ENCODE measurements at places on chromosomes 5 and 9.
A peak's percentile ranks its signal among the peaks of the same experiment; 100 is the strongest.

DNA sequence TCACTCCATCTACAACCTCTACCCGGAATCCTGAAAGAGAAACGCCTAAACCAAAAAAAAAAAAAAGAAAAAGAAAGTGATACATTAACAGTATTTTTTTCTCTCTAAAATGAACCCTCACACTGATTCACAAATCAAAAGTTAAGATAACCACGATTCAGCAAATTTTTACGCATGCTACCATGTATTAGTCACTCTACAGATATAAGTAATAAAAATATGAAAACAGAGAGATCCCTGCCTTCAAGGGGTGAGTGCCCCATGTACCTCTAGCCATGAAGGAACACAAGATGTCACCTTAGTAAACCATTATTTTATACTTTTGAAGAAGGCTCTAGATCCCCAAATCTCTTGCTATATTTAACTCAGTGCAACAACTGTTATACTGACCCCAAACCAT is 33.4 kb downstream of the CEMIP2 start:
- no peak for DNase-seq

DNA sequence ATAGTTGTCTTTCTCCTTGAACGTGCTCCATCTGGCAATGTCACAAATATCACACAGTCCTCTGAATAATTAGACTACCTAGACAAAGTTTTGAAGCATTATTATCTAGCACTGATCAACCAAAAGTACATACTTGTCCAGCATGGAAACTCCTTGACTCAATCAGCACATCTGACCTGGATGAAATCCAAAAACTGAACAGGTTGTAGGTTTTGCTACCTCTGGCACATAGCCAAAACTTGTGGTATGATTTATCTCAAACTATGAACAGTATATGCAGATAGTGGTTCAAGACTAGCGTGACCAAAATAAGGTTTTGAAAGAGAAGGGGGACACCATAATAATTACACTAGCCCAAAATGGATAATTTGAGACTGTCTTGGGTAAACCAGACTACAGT is 158.1 kb downstream of the ARRDC3 start:
- DNase-seq = no peak

DNA sequence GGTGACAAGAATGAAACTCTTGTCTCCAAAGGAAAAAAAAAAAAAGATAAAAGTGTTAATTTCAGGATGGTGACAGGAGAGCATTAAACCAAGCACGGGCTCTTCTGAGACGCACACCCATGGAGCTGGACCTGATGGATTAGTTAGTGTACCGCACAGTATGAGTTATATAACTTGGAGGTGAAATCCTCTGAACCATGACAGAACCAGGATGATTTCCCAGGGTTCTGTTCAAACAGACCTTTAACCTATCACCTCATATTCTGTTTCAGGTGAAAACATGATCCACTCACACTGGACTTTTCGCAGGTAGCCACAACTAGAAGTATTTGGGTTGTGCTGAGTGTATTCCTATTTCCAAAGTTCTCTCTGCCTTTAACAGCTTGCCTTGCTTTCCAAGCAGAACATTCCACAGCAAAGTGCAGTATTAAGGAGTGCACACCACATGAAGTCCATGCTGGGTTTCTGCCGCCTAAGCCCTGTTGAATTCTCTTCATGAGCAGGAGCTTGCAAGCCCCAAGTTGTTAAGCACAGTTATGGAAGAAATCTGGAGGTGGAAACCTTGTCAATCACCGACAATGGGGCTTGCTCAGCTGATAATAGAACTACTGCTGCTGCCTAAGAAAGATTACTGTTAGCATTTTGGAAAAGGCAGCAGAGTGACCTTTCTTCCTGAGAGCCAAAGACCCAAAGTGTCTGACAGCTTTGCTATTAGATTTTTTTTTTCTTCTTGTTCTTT is 461.7 kb downstream of the TLE1 start:
- DNase-seq = no peak

DNA sequence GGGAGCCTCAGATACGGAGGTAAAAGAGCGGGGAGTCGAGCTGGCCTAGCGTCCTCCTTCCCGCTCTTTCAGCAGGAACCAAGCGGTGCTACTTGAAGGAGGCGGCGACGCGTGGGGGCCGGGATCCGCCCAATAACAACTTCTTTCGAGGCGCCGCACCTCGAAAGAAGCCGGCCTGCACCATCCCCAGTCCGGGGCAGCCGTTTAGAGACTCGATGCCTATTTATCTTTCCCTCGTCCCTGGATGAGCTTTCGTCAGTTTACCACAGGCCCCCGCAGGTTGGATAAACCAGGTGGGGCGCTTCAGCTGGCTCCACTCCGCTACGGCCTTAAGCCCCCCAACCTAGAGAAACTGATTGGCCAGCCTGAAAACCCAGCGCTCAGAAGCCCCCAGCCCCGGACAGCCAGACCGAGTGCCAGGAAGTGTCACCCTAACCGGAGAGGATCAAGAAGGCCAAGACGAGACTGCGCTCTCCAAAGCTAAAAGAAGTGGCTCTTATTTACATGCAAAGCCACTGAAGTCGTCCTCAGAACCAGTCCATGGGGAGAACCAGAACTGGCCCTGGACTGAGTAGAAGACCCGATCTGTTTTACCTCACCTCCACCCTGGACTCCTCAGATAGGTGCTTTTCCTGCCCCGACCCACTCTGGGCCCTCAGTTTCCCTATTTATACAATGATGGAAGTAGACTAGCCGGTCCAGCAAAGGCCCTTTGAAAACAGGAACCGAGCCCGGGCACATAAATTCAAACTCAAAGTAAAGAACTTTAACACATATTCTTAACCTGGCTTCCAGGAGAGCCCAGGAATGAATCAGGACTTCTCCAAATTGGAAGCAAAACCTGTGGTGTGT is 1.4 kb downstream of the HAND1 start:
- no peak for DNase-seq

DNA sequence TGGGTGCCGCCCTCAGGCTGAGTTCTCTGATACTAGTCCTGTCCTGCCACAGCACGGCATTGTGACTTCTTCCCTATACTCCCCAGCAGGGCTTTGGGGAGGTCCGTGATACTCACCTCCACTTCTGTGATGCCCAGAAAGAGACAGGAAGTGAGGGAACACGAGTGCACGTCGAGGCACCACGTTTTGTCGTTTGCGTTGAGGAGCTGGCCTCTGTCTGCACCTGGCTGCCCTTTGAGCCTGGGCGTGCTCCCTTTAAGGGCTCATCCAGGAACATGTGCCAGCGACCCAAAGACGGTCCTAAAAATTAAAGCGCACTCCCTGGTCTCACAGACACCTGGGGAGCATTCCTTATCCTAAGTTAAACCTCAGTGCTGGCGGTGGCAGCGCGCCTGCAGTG is 8.7 kb upstream of the IRX4 start:
- DNase-seq = peak; percentile 15

DNA sequence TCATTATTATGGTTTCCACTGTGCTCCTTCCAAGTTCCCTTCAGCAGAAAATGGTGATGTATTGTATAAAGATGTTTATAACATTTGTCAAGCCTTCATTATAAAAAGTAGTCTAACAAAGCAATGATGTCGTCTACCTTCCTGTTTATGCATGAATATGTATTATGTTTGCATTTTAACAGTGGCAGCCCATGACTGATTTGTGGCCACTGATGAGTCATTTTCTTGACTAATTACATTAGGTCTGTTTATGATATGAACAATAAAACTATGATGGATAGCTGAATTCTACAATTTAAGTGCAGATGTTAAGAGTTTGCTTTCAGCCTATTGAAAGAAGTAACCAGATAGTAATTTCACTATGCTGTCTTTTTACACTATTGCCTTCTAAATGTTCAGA is 75.4 kb upstream of the ADAMTS19 start:
- DNase-seq = no peak

DNA sequence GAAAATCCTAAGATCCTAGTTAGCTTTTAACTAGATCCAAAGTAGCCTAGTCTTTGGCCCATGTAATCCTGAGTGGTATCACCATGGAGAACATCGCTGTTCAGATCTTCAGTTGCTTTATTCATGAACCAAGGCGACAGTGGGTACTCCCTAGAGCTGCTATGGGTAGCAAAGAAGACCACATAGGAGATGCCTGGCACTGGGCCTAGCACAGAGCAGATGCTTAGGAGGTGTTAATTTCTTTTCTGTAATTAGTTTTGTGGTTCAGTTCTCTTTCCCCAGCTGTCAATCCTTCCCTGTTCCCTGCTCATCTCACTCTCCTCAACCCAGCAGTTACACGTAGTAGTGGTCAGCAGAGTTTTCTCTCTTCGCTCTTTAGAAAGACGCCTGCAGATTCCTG is 9.3 kb downstream of the CAST start:
- no peak for DNase-seq

GRCh38 chr9:106728860-106729259 is 134.1 kb upstream of the ZNF462 start:
- no peak for DNase-seq

- no peak for DNase-seq
Measured at GRCh38 chr5:27093279-27093678, 54.9 kb upstream of the CDH9 start.

DNA sequence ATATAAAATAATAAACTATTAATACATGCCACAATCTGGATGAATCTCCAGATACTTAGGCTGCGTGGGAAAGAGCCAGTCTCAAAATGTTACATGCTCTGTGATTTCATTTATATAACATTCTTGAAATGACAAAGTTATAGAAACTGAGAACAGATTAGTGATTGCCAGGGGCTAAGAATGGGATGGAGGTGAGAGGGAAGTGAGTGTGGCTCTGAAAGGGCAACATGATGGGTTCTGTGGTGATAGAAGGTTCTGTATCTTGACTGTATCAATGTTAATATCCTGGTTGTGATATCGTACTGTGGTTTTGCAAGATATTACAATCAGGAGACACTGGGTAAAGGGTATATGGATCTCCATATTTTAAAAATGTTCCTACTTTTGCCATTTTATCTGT is 50.7 kb downstream of the SPEF2 start:
- no peak for DNase-seq

- DNase-seq = no peak
Measured at GRCh38 chr5:18576586-18576985, 942.3 kb downstream of the TAF11L14 start.

- no peak for DNase-seq
Measured at GRCh38 chr5:173028811-173029327, 27.3 kb upstream of the CREBRF start.

DNA sequence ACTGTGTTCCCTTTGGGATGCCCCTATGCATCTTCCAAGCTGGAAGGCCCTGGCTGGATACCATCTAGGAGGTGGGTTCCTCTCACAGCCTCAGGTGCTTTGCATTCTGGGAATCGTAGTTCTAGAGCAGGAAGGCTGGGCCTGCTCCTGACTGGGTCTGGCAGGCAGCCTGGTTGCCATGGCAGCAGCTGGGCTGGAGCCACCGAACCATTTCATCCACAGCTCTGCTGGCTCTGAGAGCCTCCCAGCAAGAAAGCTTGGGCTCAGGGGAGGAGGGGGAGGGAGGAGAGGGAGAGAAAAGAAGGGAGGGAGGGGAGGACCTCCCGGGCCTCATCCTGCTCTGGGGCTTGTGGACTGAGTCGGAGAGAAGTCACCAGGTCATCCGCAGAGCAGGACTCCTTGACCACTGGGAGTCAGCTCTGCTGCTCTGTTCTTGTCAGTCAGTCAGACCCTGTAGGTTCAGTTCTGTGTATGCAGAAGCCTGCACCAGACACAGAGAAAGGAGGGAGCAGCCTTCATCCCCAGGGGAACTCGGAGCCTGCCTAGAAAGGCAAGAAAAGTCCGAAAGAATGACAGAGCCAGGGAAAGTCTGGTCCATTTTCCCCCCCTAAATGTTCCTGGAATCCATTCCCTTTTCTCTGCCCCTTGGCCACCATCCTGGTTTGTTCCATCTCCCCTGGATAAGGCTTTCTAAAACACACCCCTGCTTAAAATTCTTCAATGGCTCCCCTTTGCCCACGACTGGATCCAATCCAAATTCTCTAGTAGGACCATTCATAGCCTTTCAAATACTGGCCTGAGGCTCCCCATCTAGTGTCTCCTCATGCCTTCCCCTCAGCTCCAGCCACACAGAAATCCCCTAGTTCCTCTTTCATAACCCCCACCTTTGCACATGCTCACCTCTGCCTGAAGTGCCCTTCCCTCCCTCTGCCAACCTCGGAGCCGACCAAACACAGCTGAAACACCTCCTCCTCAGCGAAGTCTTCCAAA is 65.4 kb upstream of the ARAP3 start:
- DNase-seq = peak; percentile 85

GRCh38 chr5:22521521-22521920 is 331.6 kb downstream of the CDH12 start:
- no peak for DNase-seq

DNA sequence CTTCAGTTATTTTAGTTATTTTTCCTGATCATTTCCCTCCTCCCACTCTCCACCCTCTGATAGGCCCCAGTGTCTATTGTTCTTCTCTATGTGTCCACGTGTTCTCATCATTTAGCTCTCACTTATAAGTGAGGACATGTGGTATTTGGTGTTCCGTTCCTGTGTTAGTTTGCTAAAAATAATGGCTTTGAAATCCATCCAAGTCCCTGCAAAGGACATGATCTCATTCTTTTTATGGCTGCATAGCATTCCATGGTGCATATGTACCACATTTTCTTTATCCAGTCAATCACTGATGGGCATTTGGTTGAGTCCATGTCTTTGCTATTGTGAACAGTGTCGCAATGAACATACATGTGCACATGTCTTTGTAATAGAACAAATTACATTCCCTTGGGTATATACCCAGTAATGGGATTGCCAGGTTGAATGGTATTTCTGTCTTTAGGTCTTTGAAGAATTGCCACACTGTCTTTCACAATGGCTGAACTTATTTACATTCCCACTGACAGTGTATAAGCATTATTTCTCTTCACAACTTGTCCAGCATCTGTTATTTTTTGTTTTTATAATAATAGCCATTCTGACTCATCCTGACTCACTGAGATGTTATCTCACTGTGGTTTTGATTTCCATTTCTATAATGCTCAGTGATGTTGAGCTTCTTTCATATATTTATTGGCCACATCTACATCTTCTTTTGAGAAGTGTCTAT is 17.2 kb upstream of the DIRAS2 start:
- DNase-seq = no peak

- no peak for DNase-seq
Measured at GRCh38 chr5:100566382-100567141, 31.4 kb downstream of the FAM174A start.

DNA sequence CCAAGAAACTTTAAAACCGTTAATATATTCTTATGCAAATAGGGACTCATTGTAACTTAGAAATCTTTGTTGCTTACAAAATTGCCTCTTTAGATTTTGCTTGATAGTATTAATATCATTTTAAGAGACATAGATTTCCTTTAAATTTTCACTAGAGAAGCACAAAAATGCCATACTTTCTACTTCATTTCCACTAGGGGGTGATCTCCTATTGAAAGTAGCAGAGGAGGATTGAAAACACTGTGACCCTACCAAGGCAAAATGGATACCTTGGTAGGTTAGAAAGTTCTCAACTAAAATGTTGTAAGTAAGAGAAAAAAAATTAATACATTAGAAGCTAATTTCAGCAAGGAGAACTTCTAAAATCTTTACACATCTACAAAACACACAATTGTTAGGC is 204.9 kb downstream of the CHSY3 start:
- DNase-seq = no peak
